Vagina (tissue), 2 donors: ENCODE measurements at places on chromosomes 16 and 17. TPM values are rescaled to one million over a fixed set of nuclear protein-coding genes. Genes with fewer than 3 reads are reported as not detected.

DNA sequence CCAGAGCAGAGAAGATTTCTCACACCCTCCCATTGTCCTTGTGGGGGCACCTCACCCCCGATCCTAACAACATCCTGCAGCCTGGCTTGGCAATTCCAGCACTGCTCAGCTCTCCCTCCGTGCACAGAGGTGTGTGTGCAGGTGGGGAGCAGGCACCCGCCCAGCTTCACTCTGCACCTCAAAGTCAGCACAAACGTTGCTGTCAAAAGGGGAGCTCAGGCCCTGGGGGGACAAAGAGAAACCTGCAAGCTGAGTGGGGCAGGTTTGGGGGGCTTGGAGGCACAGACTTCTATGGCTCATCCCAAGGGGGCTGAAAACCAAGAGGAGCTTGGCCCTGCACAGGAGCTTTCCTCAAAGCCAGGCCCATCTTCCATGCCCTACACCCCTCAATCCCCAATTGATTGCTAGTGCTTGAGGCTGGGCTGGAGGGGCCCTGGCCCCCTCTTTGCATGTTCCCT lies 231.9 kb upstream of the TNRC6C start:
- H3K4me1 ChIP-seq, result peaks cover 25% of the 10 kb centered on the region
- peak; percentile 91 for DNase-seq
- H3K27me3 ChIP-seq, result no peaks in the 10 kb centered on the region
- H3K4me3 ChIP-seq, result no peak overlapping the region
- no peaks in the 10 kb centered on the region for H3K36me3 ChIP-seq

GRCh38 chr17:1414001-1414574 lies 14.1 kb upstream of the YWHAE start:
- no peak for DNase-seq
- no peak overlapping the region for H3K27ac ChIP-seq
- H3K27me3 ChIP-seq, result no peaks in the 10 kb centered on the region
- no peak overlapping the region for H3K4me3 ChIP-seq

DNA sequence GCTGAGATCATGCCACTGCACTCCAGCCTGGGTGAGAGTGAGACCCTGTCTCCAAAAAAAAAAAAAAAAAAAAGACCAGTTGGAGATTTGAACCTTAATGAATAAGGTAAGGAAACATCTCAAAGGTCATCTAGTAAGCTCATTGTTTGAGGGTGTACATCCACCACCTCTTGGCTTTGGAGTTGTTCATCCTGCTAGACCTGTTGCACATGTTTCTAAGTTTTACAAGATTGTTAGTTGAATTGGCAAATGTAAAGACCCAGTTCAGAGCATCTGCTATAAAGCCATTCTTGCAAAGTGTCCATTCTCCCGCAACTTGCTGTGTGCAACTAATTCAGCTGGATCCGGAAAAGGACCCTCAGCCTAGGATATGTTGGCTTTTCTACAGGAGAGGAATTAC lies 1.5 kb downstream of the PSMD7 start:
- H3K36me3 ChIP-seq, result no peaks in the 10 kb centered on the region
- H3K27ac ChIP-seq, result no peak overlapping the region
- H3K4me3 ChIP-seq, result no peak overlapping the region
- H3K4me1 ChIP-seq, result peaks cover 32% of the 10 kb centered on the region

DNA sequence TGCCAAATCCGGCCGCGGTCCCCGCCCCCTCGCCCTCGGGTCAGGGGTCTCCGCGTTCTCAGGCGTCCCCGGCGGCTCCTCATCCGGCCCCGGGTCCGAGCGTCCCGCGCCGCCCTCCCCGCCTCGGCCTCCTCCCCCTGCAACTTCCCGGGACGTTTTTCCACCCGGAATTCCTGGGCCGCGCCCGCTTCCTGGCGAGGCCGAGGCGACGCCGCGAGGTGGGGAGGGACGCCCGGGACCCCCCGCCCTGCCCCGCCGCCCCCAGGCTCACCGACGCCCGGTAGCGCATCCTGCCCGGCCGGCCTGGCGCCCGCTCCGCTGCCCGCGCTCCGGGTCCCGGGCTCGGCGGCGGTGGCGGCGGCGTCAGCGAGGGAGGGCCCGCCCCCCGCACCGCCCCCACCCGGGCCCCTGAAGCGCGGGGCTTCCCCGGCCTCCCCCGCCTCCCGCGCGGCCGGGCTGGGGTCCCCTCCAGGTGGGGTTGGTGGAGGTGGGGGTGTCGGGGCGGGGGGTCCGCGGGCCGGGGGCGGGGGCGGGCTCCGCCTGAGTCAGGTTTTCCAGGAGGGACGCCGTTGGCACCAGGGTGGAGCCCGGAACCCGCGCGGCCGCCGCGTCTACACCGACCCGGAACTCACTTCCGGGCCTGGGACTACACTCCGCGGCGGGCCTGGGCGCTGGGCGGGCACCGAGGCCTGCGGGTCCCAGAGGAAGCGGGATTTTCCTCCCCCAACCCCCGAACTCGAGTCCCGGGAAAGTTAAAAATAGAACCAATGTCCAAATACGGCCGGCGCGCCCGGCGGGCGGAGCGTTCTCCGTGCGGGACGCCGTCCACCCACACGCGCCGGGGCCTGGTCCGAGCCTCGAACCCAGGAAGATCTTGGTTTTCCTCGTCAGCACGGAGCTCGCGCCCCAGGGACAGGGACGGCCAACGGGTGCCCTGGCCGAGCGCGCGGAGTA lies 6.8 kb downstream of the MYO1C start:
- H3K36me3 ChIP-seq, result peaks cover 27% of the 10 kb centered on the region
- H3K27ac ChIP-seq, result peak overlapping the region; percentile 98
- H3K4me3 ChIP-seq, result peak overlapping the region; percentile 70
- DNase-seq, result no peak
- peaks cover 68% of the 10 kb centered on the region for H3K4me1 ChIP-seq

DNA sequence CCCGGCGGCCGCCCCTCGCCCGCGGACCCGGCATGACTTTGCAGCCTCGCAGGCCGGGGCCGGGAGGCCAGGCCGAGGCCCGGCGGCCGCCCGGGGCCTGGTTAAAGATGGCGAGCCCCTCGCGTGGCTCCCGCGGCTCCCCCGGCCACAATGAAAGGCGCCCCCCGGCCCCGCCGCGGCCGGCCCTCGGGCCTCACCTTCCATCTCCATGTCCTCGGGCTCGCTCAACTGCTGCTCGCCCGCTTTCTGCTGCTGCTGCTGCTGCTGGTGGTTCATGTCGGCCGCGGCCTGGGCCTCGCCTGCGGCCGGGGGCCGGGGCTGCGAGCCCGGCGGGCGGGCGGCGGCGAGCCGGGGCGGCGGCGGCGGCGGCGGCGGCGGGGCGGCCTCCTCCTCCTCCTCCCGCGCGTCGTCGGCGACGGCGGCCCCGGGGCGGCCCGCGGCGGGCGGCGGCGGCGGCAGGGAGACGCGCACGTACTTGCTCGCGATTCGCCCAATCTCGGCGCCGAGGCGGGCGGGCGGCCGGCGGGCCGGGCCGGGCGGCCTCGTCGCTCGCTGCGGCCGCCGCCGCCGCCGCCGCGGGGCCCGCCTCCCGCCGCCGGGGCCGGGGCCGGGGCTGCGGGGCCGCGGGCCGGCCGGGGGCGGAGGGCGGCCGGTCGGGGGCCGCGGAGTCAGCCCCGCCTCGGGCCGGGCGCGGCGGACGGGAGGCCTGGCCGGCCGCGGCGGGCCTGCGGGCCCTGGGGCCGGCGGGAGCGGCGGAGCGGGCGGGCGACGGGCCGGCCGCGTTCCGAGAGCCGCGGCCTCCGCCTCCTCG lies 491 bp downstream of the USP7 start:
- DNase-seq, result no peak
- H3K27me3 ChIP-seq, result no peaks in the 10 kb centered on the region
- H3K4me3 ChIP-seq, result peak overlapping the region; percentile 80

- no peaks in the 10 kb centered on the region for H3K36me3 ChIP-seq
- DNase-seq, result no peak
- H3K27me3 ChIP-seq, result no peaks in the 10 kb centered on the region
- no peak overlapping the region for H3K4me3 ChIP-seq
Observed at GRCh38 chr16:26995522-26995921, 71.2 kb upstream of the C16orf82 start.

DNA sequence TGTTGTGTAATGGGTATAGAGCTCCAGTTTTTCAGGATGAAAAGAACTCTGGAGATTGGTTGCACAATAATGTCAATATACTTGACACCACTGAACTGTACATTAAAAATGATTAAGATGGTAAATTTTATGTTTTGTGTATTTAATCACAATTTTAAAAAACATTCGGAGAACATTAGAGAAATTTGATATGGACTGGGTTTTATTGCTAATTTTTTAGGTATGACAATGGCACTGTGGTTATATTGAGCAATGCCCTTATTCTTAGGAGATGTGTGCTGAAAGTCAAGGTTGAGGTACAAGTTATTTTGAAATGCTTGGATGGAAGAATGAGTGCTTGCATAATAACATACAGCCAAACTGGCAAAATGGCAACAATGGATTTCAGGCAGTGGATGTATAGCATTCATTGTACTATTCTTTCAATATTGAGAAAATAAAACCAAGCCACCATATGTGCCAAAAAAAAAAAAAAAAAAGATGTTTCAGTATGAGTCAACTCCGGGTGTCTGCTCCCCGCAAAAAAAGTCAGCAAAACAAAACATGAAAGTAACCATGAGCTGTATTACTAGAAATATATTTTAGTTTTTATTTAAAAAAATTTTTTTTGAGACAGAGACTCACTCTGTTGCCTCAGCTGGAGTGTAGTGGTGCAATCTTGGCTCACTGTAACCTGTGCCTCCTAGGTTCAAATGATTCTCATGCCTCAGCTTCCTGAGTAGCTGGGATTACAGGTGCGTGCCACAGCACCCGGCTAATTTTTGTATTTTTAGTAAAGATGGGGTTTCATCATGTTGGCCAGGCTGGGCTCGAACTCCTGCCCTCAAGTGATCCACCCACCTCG lies 19.8 kb downstream of the HOXB1 start:
- no peaks in the 10 kb centered on the region for H3K36me3 ChIP-seq
- no peaks in the 10 kb centered on the region for H3K27me3 ChIP-seq
- H3K4me3 ChIP-seq, result no peak overlapping the region
- H3K27ac ChIP-seq, result no peak overlapping the region
- DNase-seq, result no peak
- no peaks in the 10 kb centered on the region for H3K4me1 ChIP-seq

- H3K36me3 ChIP-seq, result no peaks in the 10 kb centered on the region
- DNase-seq, result peak; percentile 40
- H3K27me3 ChIP-seq, result no peaks in the 10 kb centered on the region
Observed at GRCh38 chr17:77717941-77718668, 240.4 kb upstream of the TNRC6C start.

DNA sequence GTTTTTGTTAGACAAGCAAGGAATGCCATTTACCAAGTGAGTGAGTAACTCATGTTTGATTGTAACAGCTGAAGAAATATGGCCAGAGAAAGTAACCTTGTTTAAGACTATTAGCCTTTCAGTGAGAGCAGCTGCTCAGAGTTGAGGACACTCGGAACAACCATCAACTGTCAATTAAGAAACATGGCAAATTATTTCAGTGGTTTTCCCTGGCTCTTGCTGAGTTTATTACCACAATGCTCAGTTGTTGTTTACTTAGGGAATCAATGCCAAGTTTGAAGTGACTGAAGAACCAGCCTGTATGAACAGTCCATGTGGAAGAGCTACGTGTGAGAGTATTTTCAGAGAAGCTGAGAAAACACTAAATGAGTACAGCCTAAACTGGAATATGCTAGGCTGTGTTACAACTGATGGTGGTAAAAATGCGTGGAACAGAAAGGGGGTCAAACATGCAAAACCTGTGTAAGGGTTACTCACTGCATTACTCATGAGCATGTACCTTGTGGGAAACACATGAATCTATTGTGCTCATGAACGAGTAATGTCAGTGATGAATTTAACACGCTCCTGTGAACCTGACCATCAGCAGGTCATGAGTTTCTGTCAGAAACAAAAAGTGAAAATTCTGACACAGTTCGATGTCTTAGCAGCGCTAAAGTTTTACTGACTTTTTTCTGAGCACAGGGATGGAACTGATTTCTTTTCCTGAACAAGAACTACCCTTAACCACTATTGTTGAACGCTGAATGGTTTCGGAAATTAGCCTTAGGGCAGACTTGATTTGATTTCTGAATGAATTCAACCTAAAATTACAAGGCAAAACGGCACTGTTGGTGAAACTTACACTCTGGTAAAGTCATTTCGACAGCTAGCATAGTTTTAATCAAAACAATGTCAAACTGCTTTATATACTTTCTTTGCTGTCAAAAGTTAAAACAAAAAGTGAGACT lies 33.5 kb downstream of the GNA13 start:
- H3K27me3 ChIP-seq, result no peaks in the 10 kb centered on the region
- peak overlapping the region; percentile 35 for H3K27ac ChIP-seq
- no peak for DNase-seq

The KRTAP1-5 gene
- total RNA-seq, result not detected

The OR4D1 gene
- total RNA-seq, result not detected

DNA sequence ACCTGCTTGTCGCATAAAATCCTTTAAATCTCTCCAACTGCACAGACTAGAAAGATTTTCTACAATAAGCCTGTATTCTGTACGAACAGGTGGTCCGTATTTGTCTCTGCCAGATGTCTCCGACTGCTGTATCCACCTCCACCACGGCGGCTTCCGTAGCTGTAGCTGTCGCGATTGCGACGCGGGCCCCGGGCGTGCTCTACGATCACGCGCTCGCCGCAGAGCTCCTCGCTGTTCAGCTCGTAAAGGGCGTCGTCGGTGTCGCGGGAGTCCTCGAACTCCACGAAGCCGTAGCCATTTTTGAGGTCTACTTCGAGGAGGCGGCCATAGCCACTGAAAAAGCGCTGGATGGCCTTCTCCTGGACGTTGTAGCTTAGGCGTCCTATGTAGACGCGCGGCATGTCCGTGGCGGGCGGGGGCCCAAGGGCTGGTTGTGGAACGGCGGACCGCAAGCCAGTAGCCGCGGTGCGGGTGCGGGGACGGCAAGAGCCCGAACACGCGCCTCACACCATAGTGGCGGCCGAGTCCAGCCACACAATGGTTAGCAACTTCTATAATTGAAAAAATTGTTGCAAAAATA lies 36.1 kb downstream of the ZNF624 start:
- no peaks in the 10 kb centered on the region for H3K4me1 ChIP-seq
- H3K36me3 ChIP-seq, result no peaks in the 10 kb centered on the region
- H3K27me3 ChIP-seq, result no peaks in the 10 kb centered on the region
- H3K4me3 ChIP-seq, result no peak overlapping the region
- DNase-seq, result no peak

- no peaks in the 10 kb centered on the region for H3K4me1 ChIP-seq
- no peaks in the 10 kb centered on the region for H3K36me3 ChIP-seq
- H3K4me3 ChIP-seq, result no peak overlapping the region
- no peaks in the 10 kb centered on the region for H3K27me3 ChIP-seq
- DNase-seq, result no peak
- H3K27ac ChIP-seq, result no peak overlapping the region
Observed at GRCh38 chr17:4722678-4723240, 8.5 kb upstream of the MED11 start.

DNA sequence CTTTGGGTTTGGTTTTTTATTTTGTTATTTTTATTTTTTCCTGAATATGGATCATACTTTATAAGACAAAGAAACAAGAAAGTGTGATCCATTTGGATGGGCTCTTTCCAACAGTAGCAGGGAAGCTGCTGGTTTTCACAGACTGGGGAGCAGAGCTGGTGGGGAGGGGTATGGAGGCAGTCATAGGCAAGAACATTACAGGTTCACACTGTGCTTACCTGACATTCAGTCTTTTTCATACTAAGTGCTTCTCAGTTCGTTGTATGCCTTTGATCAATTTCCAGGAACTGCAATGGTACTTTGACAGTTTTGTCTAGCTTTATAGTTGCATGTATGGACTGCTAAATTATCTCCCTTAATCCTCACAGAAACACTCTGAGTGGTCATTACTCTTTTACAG lies 27.7 kb downstream of the BEAN1 start:
- H3K27me3 ChIP-seq, result no peaks in the 10 kb centered on the region
- no peak overlapping the region for H3K4me3 ChIP-seq
- no peaks in the 10 kb centered on the region for H3K4me1 ChIP-seq
- no peak overlapping the region for H3K27ac ChIP-seq
